ENCODE measurements at places on chromosomes 6 and 20.

DNA sequence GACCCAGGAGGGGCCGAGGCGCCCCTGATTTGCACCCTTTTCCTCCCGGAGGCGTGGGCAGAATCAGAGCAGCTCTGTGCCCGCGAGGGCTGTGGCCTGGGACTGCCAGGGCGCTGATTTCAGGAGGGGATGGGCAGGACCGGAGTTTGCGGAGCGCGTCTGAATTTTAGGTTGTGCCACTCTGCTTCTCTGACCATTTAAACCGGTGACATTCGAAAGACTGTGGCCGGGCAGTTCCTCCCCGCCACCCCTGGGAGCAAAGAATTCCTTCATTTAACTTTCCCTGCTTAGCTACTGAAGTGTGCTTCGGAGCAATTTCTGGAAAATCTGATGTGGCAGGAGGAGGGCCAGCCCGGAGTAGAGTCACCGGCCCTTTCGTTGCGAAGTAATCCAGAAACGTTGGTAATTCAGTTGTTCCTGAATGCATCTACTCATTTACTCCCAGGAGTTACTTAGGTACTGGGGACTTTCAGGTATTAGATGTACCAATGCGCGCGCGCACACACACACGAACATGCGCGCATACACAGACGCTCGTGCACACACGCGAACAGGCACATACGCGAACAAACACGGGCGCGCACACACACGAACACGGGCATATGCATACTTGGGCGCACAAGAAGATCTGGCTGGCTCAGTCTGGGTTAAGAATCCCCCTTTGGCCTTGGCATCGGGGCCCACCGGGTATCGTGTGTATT is 568 bp downstream of the CCDC170 start:
- no peak for DNase-seq

- DNase-seq = no peak
Measured at GRCh38 chr6:146914489-146915483, 289.4 kb upstream of the STXBP5 start.

- no peak for DNase-seq
Measured at GRCh38 chr20:17651760-17652388, 30.2 kb downstream of the RRBP1 start.

GRCh38 chr20:13723011-13723410 is 61.7 kb downstream of the ESF1 start:
- no peak for DNase-seq

GRCh38 chr6:47321577-47321976 is 11.9 kb upstream of the TNFRSF21 start:
- no peak for DNase-seq

- DNase-seq = no peak
Measured at GRCh38 chr6:168562576-168563151, 121.7 kb downstream of the SMOC2 start.

DNA sequence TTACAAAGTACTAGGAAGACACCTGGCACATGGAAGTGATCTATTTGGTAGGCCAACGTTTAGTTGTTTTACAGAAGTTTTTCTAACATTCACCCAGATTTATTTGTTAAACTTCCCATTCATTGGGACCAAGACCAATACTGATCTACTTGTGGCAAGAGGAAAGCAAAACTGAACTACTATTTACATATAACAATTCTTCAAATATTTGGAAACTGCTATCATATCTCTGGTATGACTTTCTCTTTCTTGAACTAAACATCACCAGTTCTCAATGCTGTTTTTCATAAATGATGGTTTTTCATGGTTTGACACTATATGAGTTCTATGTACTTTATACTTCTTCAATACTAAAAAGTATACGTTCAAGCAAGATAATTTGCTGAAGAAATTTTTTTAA is 189.2 kb downstream of the ASCC3 start:
- no peak for DNase-seq

DNA sequence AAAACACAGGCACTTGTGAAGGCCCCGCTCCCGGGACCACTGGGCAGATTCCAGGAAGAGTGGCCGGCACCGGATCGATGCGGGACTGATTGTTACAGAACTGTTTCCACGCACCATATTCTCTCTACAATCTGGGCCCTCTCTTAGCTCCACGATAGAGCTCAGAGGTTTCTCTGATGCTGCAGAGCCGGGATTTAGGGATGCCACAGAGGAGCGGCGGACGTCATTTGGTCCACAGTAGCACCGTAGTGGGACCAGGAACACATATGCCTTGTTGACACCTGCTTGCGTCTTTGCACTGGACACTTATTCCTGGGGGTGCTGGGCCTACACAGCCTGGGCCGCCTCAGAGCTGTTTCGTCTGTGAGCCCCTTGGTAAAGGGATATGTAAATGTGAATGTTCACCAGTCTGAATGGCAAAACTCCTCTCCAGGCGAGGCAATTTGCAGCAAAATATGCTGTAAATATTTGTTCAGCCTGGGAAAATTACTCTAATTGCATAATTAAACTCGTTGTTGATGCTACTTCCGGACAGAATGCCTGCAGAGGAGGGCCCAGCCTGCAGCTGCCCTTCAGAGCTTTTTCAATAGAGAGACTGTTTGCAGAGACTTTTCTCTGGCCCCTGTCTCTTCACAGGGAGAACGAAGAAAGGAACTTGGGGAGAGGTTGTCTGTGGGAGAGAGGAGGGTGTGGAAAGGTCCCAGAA is 9.4 kb downstream of the PCK1 start:
- no peak for DNase-seq

DNA sequence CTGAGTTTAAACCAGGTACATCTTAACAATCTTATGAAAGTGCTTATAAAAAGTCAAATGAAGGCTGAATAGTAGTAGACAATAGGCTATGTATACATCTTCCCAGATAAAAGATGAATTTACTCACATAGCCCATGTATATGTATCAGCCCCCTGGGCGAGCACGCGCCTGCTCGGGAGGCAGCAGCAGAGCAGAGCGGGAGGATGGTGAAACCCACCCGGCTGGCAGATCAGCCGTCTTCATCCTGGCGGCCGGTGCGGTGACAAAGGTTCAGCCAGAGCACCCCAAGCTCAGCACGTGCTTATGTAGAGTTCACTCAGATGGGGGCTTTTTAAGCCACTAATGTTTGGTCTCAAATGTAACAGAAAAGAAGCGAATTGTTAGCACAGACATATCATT is 184.8 kb downstream of the KIF6 start:
- DNase-seq = no peak

- DNase-seq = no peak
Measured at GRCh38 chr6:36241728-36242127, 28.1 kb upstream of the PNPLA1 start.

DNA sequence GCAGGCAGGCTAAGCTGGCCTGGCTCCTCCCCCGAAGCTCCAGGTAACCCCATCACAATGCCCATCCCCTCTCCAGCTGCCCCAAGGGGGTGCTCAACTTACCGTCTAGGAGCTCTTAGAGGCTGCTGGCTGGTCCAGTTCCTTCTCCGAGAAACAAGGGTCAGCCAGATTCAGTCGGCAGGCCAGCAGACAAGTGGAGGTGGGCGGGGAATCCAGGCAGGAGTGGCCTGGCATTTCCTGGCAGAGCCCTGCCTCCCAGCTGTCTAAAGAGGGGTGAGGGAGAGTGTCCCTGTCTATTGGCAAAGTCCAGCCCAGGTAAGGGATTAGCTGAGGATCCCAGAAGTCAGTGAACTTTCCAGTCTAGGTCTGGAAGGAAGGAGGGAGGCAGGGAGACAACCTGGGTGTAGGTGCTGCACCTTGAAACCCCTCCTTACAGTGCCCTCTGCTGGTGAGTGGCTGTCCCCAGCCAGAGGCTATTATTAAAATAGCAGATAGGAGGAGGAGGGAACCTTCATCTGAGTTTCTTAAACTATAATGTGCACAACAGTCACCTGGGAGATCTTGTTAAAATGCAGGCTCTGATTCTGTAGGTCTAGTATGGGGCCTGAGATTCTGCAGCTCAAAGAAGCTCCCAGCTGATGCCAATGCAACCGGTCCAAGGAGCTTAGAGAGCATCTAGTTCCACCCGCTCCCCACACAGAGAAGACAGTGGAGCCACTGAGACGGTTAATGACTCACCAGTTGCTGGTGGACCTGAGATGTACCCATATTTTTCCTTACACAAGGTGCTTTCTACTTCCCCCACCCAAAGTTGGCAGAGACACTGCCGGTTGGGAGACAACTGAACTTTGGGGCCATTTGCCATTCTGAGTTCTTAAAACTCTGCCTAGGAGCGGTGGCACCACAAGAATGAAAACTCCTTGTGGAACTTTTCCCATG is at the start of gene UNC5CL:
Gene UNC5CL, minus strand, starts transcription at position 162 of the 939 bp plus-strand sequence. CDS start 4,147 bp downstream, outside the sequence.
- no peak for DNase-seq

DNA sequence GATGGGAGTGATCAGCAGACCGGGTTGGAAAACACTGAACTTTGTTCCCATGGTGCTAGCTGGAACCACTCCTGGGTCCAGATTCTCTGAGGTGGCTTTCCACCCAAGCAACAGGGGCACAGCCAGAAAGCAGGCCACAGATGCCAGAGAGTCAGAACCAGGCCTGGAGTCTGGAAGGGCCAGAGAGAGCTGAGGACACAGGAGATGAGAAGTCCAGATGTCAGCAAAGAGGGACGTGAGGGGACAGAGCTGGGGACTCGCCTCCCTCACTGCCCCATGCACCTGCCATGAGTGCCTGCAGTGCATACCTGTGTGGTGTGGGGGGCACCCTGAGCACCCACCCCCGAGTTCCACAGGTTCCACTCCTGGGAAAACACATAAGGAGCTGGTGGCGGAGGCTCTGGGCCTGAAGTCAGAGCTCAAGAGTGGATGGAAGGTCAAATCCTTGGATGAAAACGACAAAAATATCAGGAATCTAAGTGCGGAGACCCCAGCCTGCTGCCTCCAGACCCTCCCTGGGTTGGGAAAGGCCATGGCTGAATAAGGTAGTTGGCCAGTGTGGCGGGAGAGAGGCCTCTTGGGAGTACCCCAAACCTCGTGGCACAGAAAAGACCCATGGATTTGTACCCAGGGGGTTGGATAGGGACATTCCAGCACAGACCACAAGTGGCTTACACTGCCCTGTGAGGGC is 224.2 kb downstream of the SYNDIG1 start:
- no peak for DNase-seq

GRCh38 chr6:90387383-90387775 is 90.7 kb upstream of the BACH2 start:
- no peak for DNase-seq

DNA sequence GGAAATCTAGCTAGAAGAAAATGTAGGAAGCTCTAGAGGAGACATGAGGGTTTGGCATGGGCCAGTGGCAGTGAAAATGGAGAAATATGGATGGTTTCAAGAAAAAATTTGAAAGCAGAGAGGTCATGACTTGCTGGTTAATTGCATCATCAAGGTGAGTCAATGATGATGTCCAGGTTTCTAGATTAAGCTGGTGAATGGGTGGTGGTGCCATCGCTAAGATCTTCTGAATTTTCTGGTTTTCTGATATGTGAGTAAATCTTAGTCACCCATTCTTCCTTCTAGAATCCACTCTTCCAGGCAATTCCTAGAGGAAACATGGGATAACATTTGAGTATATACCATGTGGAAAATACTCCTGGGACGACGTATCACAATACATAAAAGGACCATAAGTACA is 25.0 kb downstream of the SH3BGRL2 start:
- DNase-seq = no peak

DNA sequence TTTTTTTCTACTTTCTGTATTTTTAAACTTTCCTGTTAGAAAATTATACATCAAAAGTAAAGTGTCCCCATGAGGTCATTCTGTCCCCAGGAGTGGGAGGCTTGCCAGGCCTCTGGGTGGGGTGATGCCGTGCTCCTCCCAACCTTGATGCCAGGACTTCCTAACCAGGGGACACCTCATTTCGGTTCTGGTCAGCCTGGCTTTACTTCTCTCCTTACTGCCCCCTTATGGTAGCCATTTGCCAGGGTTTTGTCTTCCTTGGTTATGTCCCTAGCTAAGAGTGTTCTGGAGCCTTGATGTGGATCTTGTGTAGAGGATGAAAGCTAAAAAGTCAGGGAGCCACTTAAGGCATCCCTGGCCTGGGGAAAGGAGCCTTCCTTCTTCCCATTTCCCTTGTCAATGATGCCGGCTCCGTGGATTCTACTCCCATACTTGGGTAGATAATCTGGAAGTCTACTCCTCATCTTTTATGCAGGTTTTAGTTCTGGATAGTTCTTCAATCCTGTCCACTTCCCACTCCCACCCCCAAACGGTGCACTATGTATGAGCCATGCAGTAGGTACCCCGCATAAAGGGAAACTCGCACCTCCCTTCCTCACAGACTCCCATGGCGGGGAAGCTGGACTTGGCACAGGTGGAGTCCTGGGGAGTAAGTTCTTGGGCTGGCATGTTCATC is 164.1 kb upstream of the SALL4 start:
- DNase-seq = no peak

- DNase-seq = no peak
Measured at GRCh38 chr20:46013322-46013828, 4.7 kb downstream of the MMP9 start.

DNA sequence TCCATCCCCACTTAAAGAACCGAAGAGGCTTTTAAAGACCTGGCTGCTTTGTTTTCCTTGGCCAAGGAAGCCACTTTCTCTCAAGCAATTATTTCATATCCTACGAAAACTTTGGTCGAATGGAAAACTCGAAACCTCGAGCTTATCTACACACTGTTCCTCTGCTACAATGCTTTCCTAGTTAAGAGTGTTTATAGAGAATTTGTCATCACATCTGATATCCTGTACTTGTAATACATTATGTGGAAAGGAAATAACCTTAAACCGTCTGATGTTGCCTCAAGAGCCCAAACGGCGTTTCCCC is 28.1 kb downstream of the TFAP2B start:
- no peak for DNase-seq

DNA sequence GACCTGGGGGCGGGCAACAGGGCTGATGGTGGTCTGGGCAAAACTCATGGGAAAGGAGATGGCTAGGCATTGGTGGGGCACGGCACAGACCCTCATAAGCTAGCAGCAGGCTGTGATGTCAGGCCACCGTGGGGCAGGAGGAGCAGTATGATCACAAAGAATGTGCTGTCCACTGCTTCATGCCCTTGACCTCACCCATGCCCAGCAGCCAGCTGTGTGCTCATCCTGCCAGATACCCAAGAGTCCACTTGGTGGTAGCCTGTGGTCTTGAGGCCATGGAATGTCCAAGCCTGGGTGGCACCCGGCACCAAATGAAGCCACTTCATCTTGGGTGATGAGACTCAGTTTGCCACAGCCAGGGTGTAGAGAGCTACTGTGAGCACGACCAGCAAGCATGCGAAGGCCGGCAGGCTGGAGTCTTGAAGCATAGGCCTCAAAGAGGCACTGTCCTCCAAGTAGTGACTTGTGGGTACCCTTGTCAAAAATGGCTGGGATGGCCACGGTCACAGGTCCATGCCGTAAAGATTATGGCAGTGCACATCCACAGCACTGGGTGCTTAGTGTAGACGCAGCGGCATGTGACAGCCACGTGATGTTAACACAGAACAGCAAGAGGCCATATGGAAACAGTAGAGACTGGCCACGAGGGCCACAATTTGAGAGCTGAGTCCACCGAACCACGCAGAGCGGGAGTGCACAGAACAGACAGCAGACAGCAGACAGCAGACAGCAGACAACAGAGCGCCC is 19.0 kb downstream of the PLAGL2 start:
- no peak for DNase-seq

DNA sequence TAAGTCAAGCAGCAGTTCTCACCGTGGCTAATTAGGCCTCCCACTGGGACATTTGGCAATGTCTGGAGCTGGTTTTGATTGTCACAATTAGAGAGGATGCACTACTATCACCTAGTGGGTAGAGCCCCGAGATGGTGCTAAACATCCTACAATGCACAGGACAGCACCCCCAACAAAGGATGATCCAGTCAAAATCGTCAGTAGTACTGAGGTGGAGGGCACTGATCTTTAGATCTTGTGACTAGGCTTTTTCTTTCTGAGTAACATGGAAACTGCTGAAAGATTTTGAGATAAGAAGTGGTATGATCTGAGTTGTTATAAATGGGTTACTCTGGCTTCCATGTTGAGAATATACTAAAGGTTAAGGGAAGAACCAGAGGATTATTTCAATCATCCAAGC is 12.0 kb downstream of the UBD start:
- DNase-seq = no peak

GRCh38 chr20:25543068-25543467 is 42.3 kb downstream of the NINL start:
- DNase-seq = no peak
